ENCODE measurements at places on chromosomes 7 and 10.

DNA sequence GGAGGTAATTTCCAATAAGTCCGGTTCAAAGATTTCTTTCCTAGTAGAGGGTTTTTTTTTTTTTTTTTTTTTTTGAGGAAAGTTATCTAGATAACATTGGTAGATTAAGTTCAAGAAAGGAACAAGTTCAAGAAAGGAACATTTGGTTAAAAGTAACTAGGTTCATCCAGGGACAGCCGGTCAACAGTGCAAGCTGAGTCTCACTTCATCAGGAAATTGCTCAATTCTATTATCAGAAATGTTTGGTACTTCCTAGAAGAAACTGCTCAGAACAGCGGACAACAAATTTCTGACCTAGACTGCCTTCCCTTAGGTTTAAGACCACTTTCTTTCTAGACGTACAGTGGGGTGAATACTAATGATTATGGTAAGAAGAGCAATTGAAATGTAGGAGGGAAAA is 3.7 kb upstream of the IL2RA start:
- DNase-seq: no peak

DNA sequence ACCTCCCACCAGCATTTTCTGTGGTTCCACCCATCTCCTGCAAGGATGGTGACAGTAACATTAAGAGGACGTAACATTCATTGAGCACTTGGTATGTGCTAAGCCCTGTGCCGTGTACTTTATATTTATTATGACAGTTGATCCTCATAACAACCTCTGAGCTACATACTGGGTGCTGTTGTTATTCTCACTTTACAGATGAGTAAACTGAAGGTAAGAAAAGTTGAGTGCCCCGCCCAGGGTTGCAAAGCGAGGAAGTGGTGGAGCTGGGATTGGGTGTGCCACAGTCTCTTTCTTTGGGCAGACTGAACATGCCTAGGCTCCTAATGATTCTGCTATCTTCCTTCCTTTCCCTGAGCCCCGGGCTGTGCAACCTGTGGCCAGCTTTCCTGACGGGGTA is 107.4 kb downstream of the SH3PXD2A start:
- no peak for DNase-seq

DNA sequence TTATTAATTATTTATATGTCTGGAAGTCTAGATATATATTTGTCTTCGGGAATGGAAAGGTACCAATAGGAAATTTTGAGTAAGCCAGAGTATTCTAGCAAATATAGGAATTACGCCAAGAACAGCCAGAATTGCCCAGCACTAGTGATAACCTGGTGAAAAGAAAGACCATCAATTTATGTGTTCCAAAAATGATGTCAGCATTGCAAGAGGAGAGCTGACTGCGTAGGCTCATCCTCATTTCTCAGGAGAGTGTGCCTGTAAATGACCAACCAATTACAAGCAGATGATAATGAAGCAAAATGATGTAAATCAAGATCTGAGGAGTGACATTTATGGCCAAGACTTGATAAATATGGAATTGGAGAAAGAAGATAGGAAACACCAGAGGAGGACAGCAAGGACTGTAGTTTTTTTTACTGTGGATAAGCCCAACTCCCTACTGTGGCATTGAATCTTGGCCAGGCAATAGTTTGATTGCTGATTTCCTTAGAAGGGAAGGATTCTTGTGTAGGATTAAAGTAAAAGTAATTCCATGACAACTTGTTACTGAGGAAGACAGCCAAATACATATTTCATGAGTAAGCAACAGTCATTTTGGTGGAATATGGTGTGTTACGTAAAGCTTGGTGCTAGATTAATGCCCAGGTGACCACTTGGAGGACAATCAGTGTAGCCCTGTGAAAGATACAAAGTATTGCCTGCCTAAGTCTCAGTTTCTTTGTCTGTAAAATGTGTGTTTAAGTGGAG is 590.8 kb downstream of the AUTS2 start:
- DNase-seq: no peak

GRCh38 chr10:22229802-22230157 is 12.0 kb upstream of the EBLN1 start:
- no peak for DNase-seq

- peak; percentile 71 for DNase-seq
These were observed 28.0 kb downstream of the PRSS2 start for GRCh38 chr7:142798451-142799436.

GRCh38 chr10:76621886-76622620 is 1015.6 kb downstream of the KCNMA1 start:
- no peak for DNase-seq

DNA sequence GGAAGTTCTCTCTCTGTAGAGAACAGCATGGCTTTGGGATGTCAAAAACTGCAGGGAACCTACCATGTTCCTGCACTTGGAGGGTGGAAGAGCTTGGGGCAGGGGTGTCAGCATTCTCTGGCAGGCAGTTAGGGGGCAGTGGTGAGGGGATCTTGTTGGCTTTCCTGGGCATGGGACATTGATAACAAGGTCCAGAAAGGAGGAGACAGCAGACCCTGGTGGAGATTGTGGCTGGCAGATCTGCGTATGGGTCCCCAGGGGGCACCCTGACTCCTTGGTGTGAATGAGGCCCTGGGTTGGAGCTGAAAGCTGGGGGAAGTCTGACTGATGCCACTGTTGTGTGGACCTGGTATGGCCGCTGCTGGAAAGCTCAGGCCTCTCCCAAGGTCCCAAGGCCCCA is 22.9 kb upstream of the CAMK2B start:
- peak; percentile 28 for DNase-seq

DNA sequence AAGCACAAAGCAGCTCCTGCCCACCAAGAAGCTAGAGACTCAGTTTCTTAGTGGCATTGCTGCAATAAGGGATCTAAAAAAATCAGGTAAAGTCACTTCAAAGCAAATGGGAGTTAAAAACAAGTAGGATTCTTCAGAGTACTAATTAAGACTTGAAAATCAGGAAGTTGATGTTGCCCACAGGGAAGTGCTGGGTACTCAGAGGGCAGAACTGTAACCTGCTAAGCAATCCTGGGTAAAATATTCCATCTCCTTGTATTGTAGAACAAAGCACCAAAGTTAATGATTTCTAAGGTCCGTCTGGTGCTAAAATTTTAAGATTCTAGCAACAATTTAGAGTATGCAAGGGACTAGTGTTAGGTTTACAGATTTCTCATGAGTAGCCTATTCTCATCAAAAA is 8.3 kb downstream of the PEX1 start:
- DNase-seq: no peak

GRCh38 chr7:147014286-147014955 is 897.8 kb downstream of the CNTNAP2 start:
- no peak for DNase-seq

- DNase-seq: no peak
These were observed 158.8 kb downstream of the TWIST1 start for GRCh38 chr7:18958627-18959026.

DNA sequence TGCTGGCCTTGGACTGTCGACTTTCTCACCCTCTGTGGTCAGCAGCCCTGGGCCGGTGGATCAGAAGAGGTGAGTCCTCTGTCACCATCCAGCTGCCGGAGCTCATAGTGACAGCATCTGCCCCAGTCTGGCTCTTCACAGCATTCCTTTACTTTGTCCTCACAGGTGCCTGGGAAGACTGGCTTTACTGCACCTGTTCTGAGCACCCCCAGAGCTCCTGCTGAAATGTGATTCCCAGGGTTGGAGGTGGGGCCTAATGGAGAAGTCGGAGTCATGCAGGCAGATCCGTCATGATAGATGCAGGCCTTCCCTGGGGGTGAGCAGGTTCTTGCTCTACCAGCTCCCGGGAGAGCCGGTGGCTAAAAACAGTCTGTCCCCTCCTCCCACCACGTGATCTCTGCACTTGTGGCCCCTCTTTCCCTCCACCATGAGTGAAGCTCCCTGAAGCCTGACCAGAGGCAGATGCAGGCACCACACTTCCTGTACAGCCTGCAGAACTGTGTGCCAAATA is 171.5 kb downstream of the ZMYND11 start:
- DNase-seq: no peak

DNA sequence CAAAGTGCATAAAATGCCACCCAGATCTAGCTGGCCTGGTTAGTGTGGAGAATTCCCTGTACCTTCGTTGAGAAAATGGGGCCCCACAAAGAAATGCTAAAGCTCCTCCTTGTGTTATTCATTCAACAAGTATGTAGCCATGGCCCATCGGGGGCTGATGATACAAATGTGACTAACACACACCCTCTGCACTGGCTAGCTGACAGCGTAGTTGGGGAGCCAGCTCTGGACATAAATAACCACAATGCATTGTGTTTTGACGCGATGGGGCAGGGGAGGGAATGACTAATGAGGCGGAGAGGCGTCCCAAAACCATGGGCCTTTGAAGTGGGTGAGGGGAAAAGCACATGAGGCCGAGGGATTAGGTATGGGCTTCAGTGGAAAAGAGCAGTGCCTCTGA is 28.2 kb upstream of the ASL start:
- DNase-seq: no peak

- DNase-seq: no peak
These were observed 3.7 kb upstream of the NANOS1 start for GRCh38 chr10:119025776-119026175.

DNA sequence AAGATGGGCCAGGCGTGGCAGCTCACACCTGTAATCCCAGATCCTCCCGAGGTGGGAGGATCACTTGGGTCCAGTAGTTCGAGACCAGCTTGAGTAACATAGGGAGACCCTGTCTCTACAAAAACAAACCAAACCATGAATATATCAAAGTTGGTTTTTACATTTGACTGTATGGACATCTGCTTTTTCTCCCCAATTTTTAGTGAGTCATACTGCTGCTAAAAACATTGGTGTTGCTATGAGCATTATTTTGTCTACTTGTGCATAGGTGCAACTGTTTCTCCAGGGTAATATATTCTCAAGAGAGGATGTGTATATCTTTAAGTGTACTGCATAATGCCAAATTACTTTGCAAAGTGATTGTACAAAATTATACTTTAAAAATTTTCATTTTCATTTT is 769 bp upstream of the TMEM248 start:
- DNase-seq: no peak

- no peak for DNase-seq
These were observed 145.6 kb downstream of the EXOC4 start for GRCh38 chr7:133398506-133398905.

DNA sequence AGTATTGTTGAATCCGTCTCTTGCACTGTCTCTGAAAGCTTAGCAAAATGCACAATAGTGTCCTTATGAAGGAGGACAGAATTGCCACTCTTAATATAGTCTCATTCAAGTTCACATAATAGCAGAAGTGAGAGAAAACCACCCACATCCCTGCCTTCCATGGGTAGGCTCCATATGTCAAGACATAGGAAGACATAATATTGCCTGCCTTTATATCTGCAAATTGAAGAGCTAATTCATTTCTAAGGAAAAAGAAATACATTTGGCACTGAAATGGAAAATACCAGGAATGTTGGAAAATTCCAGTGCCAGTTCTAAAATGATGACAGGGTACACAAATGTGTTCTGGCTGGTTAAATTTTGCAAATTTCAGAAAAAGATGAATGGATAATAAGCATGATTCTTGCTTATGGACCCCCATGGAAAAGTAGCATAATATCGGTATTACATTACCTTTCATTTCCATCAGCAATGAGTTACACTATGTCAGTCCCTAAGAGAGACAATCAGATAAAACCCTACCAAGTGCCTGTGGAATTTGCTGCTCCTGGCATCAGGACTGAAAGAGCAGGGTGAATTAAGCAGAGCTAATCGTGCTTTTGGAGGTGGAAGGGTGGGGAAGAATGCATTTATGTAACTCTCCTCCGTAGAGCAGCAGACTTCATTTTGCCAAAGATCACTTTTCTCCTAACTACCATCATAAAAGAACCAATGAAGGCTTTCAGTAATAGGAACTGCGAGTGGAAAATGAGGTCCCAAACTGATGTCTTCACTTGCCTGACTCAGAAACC is 312.6 kb downstream of the FGFR2 start:
- no peak for DNase-seq

GRCh38 chr10:18650404-18650997 is 886 bp downstream of the NSUN6 start:
- no peak for DNase-seq

DNA sequence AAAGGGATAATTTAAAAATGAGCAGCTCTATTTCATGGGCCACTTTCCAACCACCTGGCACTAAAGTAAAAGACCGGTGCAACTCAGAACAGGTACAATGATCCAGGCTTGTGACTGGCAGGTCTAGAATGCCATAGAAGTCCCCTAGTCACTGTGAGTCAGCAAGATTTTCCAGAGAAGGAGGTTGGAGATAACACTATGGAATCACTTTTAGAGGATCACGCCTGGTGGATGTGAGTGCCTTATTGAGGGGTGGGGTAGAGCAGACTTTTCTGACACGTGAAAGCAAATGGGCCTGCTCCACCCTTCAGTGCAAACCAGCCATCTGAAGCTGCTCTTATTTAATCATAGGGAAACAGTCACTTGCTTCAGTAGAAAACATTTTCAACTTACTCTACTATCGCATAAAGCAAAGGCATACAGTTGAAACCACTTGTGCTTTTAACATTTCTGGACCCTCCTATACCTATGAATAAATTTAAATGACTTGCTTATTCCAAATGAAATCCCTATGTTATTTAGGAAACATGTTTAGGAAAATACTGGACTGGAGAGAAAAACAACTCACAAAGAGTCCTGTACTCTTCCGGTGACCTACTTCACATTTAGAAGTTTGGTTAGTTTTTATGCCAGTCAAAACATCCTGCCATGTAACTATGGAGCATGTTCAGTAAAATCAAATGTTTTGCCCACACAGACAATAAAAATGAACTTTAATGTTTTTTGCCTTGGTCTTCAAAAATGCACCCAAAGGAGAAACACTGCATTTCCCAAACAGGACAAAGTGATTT is 21.5 kb upstream of the AKR1C1 start:
- no peak for DNase-seq

DNA sequence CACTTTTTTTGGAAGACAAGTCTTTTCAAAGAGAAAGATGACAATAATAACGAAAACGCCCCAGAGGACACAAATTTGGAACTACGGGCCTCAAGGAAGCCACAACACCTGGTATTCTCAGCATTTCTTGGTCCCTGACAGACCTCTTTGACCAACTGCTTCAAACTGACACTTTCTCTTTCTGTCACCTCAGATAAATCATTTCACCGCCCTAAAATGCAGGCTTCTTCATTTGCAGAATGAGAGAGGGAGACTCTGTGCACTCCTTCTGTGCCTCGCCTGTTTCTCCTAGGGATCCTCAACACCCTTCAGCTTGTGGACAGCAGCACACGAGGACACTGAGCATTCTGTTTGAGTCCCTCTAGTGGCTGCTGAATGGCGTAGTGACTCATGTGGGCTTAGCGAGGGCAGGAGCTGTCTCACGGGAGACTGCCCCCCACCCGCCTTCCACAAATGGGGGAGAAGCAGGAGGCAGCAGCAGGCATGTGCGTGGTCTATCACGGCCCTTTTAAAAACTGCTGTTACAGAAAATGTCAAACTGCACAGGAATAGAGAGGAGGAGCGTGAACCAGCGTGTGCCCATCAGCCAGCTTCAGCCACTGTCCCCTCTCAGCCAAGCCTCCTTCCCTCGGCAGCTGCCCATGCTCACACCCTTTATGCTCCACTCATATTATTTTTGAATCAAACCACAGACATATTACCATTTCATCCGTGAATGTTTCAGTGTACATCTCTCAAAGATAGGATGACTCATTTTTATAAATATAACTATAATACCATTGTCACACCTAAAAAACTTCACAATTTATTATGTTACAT is 41.4 kb downstream of the GSDME start:
- DNase-seq: peak; percentile 20

Measured in CD8-positive, alpha-beta T cell (primary cell).